Tibial nerve (tissue), 4 donors: ENCODE measurements at places on chromosomes 4 and X. TPM values are rescaled to one million over a fixed set of nuclear protein-coding genes. Genes with fewer than 3 reads are reported as not detected.

DNA sequence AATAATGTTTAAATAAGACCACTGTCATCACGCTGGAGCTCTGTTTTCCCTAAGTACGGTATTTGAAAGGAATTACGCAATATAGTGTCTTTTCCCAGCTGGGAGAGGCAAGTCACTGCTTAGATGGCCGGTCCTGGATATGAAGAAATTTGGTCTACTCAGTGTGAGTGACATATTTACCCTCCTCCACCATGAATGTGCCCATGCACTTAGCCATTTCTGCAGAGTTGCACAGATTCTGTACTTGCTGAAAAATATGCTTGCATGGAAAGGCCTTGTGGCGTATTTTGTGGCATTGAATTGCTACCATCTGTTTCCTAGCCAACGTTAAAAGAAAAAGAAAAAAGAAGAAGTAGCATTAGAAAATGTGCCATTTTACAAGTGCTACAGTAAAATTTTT is 73.1 kb downstream of the ADGRL3 start:
- DNase-seq, result peak; percentile 8
- H3K4me1 ChIP-seq, result no peaks in the 10 kb centered on the region
- H3K27me3 ChIP-seq, result no peaks in the 10 kb centered on the region

- H3K36me3 ChIP-seq, result no peaks in the 10 kb centered on the region
- H3K4me3 ChIP-seq, result peak overlapping the region; percentile 91
- DNase-seq, result no peak
- peak overlapping the region; percentile 100 for H3K27ac ChIP-seq
These were observed 2.0 kb downstream of the DHX15 start for GRCh38 chr4:24582235-24582832.

DNA sequence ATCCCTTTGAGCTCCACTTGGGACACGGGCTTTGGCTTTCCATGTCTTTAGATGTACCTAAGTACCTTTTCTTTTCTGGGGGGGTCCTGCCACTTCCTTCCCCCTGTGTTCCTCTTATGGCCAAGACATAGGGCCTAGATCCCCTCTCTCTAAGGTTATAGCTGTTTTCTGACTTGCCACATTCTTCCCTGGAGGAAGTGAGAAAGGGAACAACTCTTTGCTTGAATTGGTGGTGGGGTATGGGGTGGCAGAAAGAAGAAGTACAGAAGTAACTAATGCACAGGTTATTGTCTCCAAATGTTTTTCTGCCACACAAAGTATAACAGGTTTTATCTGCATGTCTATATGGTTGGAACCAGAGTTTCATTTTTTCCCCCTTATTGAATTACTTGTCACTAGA is 29.7 kb upstream of the DIPK2B start:
- no peaks in the 10 kb centered on the region for H3K27me3 ChIP-seq
- no peak for DNase-seq

Gene CXCR3
- not detected for total RNA-seq

DNA sequence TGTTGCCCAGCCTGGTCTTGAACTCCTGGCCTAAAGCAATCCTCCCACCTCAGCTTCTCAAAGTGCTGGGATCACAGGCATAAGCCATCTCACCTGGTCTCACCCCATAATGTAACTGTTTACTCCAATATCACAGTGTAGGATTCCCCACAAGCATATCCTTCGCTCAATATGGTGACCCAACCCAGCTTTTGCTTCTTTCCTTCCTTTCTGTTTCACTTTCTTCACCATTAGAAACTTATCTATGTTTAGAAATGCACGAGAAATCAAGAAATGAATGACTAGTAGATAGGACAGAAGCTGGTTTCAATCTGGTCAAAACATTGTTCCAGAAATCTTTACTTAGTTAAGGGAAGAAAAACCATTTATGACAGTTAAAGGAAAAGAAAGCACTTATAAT is 18.9 kb downstream of the TSPAN5 start:
- no peak for DNase-seq
- no peak overlapping the region for H3K4me3 ChIP-seq
- no peak overlapping the region for H3K27ac ChIP-seq
- no peaks in the 10 kb centered on the region for H3K36me3 ChIP-seq

DNA sequence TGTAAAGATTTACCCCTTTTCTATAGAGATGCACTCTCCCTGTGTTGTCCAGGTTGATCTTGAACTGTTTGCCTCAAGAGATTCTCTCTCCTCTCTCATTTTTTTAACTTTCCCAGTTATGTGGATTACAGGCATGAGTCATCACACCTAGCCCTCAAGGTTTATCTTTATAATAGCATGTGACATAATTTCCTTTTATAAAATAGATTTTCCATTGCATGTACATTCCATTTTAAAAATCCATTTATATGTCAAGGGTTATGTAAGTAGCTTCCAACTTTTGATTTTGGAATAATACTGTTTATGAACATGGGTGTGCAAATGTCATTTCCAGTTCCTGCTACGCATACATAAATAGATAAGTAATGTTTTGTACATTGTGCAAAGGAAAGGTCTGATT is 20.6 kb downstream of the ZNF721 start:
- peaks cover 1% of the 10 kb centered on the region for H3K36me3 ChIP-seq
- no peaks in the 10 kb centered on the region for H3K4me1 ChIP-seq
- no peak overlapping the region for H3K4me3 ChIP-seq
- H3K27me3 ChIP-seq, result no peaks in the 10 kb centered on the region
- no peak overlapping the region for H3K27ac ChIP-seq
- no peak for DNase-seq

DNA sequence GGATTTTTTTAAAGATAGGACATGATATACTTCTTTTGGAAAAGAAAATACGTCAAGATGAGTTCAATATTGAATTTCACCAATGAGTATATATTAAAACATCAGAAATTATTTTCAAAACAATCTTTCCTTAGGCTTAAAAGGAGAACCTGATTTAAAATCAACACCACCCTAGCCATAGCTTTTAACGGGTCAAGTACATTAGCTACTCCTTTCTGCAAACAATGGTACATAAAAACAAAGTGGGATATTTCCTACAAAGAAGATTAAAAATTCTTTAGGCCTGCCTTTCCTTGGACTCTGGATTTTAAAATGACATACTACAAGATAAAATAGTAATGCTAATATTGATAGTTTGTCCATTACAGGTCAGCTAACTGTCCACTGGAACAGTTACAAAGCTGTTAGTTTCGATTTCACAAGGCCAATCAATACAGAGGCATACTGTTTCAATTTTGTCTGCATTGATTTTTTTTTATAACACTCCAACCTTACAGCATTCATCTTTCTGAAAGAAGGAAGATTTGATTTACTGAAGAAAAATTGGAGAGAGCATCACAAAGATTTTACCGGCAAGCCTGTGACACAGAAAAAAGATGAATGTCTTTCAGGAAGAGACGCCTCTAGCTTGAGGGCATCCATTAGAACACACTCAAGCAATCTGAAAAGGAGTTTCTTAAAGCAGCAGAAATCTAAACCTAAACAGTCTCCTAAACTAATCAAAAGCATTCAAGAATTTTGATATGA is 97.2 kb downstream of the MAB21L2 start:
- H3K4me3 ChIP-seq, result peak overlapping the region; percentile 35
- DNase-seq, result no peak
- peak overlapping the region; percentile 1 for H3K27ac ChIP-seq
- no peaks in the 10 kb centered on the region for H3K36me3 ChIP-seq

GRCh38 chr4:78168029-78168428 is 110.9 kb downstream of the FRAS1 start:
- H3K27me3 ChIP-seq, result no peaks in the 10 kb centered on the region
- DNase-seq, result no peak
- no peaks in the 10 kb centered on the region for H3K4me1 ChIP-seq
- H3K36me3 ChIP-seq, result no peaks in the 10 kb centered on the region
- H3K27ac ChIP-seq, result no peak overlapping the region
- no peak overlapping the region for H3K4me3 ChIP-seq

DNA sequence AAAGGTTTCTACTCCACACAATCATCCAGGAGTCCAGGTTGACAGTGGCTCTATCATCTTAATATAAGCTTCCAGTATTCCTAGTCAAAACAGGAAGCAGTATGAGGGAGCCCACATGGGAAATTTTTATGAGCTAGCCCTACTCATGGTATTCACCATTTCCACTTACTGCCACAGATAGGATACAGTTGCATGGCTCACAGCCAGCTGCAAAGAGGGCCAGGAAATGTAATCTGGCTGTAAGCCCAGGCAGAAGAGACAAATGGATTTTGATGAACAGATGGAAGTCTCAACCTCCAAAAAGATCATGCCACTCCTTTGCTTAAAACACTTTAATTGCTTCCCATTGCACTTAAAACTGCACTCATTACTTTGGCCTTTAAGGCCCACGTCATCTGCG is 150.6 kb downstream of the ADAMTS3 start:
- H3K36me3 ChIP-seq, result no peaks in the 10 kb centered on the region
- H3K4me1 ChIP-seq, result no peaks in the 10 kb centered on the region
- H3K27me3 ChIP-seq, result no peaks in the 10 kb centered on the region

DNA sequence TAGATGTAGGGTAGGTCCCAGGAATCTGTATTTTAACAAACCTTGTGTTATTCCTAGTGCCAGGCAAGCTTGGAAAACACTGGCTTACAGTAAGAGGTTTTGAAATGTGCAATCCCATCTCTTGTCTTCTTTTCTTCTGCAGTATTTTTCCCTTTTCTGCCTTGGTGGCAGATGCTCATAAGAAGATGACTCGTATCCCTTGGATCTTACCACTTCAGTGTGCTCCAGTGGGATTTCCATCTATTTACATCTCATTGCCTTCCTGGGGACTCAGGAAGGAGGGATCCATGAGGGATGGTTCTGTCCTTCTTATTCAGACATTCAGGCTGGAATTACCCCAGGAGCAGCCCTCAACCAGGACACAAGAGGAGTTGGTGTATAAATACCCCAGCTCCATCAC is 136.6 kb downstream of the NHS start:
- H3K4me3 ChIP-seq, result no peak overlapping the region
- no peaks in the 10 kb centered on the region for H3K36me3 ChIP-seq
- no peaks in the 10 kb centered on the region for H3K4me1 ChIP-seq
- DNase-seq, result no peak
- H3K27ac ChIP-seq, result no peak overlapping the region

GRCh38 chr4:16089156-16089555 is 5.3 kb upstream of the PROM1 start:
- no peak for DNase-seq
- no peak overlapping the region for H3K4me3 ChIP-seq
- no peak overlapping the region for H3K27ac ChIP-seq

GRCh38 chr4:138724530-138724929 is 291.1 kb upstream of the NOCT start:
- no peak overlapping the region for H3K4me3 ChIP-seq
- H3K4me1 ChIP-seq, result no peaks in the 10 kb centered on the region
- no peaks in the 10 kb centered on the region for H3K27me3 ChIP-seq
- no peak for DNase-seq
- H3K36me3 ChIP-seq, result no peaks in the 10 kb centered on the region

GRCh38 chrX:1222531-1223241 is 10.2 kb upstream of the CRLF2 start:
- H3K27ac ChIP-seq, result no peak overlapping the region
- H3K36me3 ChIP-seq, result no peaks in the 10 kb centered on the region
- H3K27me3 ChIP-seq, result no peaks in the 10 kb centered on the region
- no peak overlapping the region for H3K4me3 ChIP-seq
- H3K4me1 ChIP-seq, result no peaks in the 10 kb centered on the region

GRCh38 chr4:7801001-7801400 is 138.7 kb downstream of the AFAP1 start:
- H3K4me3 ChIP-seq, result no peak overlapping the region
- H3K36me3 ChIP-seq, result no peaks in the 10 kb centered on the region
- H3K27ac ChIP-seq, result no peak overlapping the region
- peaks cover 4% of the 10 kb centered on the region for H3K4me1 ChIP-seq
- H3K27me3 ChIP-seq, result no peaks in the 10 kb centered on the region

Gene GASK1B
- total RNA-seq, result 58.6 TPM

DNA sequence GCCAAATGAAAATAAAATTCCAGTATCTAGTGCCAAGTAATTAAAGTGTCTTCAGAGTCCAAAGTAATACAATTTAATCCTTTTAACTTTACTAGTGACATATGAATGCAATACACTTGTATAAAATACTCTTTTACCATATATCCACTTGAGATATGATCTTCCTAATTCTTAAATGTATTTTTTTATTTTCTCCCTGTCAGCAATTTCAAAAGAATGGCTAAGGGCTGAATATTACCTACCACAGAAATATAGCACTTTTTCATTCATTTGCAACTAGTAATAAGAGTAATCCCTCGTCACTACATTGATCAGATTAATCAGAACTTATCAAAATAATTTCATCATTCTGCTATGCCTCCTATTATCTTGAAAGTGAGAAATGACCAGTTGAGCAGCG is 10.1 kb upstream of the TBX22 start:
- no peak overlapping the region for H3K27ac ChIP-seq
- H3K27me3 ChIP-seq, result no peaks in the 10 kb centered on the region
- H3K4me3 ChIP-seq, result no peak overlapping the region
- H3K4me1 ChIP-seq, result no peaks in the 10 kb centered on the region
- no peaks in the 10 kb centered on the region for H3K36me3 ChIP-seq
- DNase-seq, result no peak

Gene TBX22
- not detected for total RNA-seq

- no peaks in the 10 kb centered on the region for H3K27me3 ChIP-seq
- peak; percentile 45 for DNase-seq
- H3K4me1 ChIP-seq, result no peaks in the 10 kb centered on the region
These were observed 9.0 kb upstream of the IGFBP7 start for GRCh38 chr4:57119054-57119651.

- H3K27ac ChIP-seq, result no peak overlapping the region
- DNase-seq, result no peak
- no peaks in the 10 kb centered on the region for H3K27me3 ChIP-seq
These were observed 6.4 kb upstream of the SMIM9 start for GRCh38 chrX:154840856-154841255.

DNA sequence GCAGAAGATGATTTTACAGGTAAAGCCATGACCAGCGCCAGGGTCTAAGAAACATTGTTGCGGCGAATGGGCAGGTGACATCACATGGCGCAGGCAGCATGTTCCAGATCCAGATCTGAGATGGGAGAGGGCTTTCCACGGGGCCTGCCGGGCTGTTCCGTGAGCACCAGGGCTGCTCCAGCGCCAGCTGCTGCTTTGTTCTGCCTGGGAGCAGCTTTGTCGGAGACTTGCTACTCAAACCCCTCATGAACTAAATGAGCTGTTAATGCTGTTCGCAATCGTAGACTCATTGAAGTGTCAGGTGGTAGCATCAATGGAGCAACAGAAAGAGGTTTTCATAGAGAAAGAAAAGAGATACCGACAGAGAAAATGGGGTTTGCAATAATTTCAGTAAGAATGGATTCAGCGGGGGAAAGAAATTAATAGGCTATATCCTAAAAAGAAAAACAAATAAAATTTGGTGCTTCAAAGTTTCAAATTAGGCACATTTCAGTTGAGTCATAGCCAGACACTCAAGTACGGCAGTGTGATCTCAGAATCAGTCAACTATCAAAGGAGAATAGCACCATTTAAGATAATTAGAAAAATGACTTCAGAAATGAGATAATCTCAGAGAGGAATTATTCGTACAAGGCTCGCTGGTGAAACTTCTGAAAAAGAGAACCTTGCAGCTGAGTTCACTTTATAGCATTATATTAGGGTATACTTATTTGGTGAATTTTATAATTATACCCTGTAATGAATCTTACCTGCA is 23.9 kb downstream of the SORBS2 start:
- no peak overlapping the region for H3K27ac ChIP-seq
- no peak overlapping the region for H3K4me3 ChIP-seq
- no peaks in the 10 kb centered on the region for H3K27me3 ChIP-seq

Gene RAB9B
- 4.8 TPM for total RNA-seq

- H3K4me1 ChIP-seq, result no peaks in the 10 kb centered on the region
- no peaks in the 10 kb centered on the region for H3K36me3 ChIP-seq
- no peak overlapping the region for H3K27ac ChIP-seq
- DNase-seq, result no peak
- H3K27me3 ChIP-seq, result no peaks in the 10 kb centered on the region
These were observed 54.9 kb downstream of the PHOX2B start for GRCh38 chr4:41693629-41694028.
